B cell (primary cell): ENCODE measurements at places on chromosomes 4 and X.

DNA sequence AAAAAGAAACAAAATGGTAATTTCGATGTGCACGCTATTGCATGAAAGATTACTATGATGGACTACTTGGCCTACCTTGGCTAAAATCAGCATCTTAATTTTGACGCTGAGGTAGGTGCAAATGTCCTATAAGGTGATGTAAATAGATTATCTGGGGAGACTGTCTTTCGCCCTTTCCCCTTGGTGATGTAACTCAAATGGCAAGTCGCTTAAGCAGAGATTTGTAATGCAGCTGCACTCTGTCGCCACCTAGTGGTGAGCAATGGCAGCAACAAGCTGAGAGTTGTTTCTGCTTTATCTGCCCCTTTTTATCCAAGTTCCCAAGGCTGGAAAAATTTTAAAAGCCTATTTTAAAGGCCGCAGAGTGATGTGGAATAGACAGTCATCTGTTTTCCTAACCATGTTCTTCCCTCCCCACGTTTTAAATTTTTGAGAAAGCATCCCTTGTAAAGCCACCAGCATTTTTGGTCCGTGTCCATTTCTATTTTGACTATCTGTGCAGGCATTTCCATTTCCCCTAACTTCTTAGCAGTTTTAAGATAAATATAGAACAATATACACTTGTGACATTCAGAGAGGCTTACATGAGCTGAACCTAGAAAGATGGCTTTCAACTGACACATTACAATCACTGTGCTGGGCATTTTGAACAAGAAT is 62.4 kb upstream of the PDLIM3 start:
- DNase-seq, result peak; percentile 79

GRCh38 chr4:145887241-145887991 is 51.2 kb downstream of the ZNF827 start:
- peak; percentile 8 for DNase-seq

GRCh38 chr4:171629182-171629581 is 184.0 kb upstream of the GALNTL6 start:
- peak; percentile 39 for DNase-seq

- DNase-seq, result no peak
Observed at GRCh38 chrX:9880237-9880636, 86.9 kb upstream of the CLDN34 start.

- DNase-seq, result no peak
Observed at GRCh38 chr4:88189881-88190585, 31.6 kb upstream of the ABCG2 start.

DNA sequence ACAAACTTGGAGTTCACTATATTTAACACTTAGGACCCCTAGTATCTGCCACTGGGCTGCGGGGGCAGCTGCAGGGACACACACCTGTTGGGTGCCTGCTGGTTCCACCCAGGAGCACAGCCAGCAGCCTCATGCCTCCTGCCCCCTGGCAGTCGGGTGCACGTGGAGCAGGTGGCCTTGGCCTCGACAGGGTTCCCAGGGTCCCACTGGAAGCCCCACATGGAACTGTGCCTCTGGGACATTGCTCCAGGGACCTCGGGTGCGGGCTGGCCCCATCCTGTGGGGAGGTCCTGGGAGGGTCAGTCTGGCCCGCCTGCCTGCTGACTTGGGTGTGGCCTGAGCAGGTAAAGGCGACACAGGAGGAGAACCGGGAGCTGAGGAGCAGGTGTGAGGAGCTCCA is 18.0 kb downstream of the TACC3 start:
- DNase-seq, result no peak

GRCh38 chrX:152154050-152154449 is 15.7 kb upstream of the MAGEA10 start:
- no peak for DNase-seq

DNA sequence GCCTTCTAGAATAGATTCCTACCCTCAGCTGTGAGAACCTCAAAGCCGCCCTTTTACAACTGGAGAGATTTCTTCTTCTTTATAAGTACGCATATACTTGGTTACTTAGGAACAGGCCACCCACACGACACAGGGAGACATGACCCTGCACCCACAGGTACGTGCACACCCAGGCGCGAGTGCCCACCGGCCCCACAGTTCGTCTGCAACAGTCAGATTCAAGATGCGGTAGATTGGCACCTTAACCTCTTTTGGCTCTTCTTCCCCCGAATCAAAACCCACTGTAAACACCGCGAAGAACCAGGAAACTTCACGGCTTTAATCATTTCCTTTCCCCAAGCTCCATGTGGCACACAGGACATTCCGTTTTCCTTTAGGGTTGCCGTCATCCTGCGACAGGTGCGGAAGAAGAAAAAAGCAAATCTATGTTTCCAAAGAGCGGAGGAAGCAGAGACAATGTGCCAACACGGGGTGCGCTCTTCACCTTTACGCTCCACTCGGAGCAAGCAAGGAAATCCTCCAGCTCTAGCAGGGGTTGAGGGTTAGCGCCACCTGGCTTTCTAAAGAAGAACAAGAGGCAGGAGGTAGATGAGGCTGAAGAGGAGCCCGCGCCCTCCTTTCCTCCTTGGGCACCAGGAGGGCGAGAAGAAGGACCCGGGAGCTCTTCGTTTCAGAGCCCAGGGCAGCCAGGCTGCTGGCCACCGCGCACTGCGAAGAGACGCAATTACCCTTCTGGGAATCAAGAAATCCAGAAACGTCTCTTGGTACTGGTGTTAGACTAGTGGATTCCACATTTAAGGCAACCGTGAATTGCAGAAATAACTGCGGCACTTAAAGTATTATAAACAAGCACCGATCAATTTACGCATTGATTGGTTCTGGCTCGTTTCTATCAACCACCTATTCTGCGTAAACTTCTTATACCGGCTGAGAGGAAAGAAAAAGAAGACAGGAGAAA is 35.7 kb downstream of the HAND2 start:
- DNase-seq, result peak; percentile 67

DNA sequence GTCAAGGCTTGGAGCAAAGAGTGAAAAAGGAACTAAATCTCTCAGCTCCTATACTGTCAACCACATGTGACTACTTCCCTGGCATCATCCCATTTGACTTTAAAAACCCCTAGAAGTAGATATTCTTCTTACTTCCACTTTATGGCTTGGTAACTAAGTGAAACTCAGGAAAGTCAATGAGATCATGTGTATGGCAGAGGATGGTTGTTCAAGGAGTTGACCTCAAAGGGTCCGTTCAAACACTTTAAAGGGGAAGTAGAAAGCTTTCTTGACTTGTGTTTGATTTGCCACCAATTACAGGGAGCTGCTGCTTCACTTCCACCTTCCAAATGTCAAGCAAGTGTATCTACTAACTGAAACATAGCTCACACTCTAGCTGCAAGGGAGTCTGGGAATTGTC is 187.2 kb downstream of the RAB28 start:
- DNase-seq, result no peak

DNA sequence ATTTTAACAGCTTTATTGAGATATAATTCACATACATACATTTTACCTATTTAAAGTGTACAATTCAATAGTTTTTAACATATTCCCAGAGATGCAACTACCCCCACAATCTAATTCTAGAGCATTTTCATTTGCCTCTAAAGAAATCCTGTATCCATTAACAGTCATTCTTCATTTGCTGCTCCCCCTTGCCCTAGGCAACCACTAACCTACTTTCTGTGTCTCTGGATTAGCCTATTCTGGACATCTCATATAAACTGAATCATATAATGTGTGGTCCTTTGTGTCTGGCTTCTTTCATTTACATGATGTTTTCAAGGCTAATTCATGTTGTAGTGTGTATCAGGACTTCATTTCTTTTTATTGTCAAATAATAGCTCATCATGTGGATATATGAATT is 105.1 kb upstream of the GRPR start:
- no peak for DNase-seq

DNA sequence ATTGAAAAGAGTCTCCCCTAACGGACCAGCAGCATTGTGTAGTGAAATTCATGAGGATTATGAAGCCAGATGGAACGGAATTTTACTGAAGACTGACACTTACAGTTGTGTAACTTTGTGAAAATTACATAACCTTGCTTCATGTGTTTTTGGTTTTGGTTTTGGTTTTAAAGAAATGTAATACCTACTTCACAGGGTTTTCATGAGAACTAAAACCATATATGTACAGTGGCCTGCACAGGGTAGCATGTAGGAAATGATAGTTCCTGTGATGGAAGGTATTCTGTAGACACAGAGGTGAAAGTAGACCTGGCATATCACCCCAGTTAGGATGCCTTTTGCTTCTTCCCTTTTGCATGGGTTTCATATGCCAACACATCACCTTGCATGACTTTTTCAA is 247.0 kb downstream of the BANK1 start:
- no peak for DNase-seq

GRCh38 chr4:15035159-15035558 is 32.9 kb downstream of the CPEB2 start:
- DNase-seq, result no peak

DNA sequence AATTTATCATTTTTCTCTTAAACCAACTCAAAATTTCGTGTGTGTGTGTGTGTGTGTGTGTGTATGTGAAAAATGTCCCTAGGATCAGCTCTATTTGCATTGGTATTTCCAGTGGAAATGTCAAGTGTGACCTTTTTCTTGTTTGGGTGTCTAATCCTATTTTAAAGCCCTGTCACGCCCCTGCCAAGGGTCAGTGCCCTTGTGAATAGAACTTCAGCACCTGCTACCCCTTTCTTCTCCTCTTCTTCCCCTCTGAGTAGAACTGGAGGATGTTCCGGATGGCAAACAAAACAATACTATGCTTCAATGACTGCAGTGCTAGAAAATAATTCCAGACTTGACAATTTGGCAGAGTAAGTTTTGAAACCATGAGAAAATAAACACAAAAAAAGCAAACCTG is 67.3 kb downstream of the SPRY1 start:
- peak; percentile 43 for DNase-seq

DNA sequence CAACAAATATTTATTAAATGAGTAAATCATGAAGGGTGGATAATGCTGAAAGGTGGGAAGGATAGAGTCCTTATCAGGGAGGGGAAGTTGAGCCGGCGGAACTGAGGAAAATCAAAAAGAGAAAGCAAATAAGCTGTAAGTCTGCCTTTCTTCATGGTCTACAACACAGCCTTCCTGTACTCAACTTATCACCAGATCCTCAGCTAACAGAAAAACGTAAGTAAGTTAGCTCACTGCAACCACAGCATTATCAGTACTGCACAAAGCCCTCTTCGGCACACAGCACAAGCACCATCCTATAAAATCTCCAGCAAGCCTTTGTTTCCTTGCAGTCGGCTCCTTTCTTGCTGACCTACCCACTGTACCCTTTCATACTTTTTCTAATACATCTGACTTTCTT is 70.3 kb downstream of the CRMP1 start:
- DNase-seq, result no peak

DNA sequence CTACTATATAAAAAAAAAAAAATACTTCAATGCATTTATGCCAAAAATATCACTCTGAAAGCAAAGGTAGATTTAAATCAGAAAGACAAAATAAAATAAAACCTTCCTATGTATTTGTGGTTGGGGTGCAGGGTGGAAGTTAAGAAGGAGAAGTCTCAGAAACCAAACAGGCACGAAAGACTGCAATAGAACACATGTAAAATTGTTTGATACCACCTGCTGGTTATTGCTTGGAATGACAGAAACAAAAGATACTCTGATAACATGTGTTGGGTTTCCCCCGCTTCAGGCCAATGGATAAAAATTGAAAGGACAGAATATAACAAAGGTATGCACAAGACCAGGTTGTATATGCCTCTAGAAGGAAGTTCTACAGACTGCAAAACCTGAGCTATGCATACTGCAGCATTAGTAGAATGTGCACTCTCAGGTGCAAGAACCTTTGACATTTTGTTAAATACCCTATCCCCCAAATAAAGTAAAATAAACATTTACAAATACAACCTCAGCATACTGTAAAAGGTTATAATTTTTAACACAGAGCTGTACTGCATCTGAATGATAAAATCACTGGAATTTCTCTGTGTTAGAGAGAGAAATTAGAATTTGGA is 118.8 kb downstream of the GABRA2 start:
- no peak for DNase-seq

DNA sequence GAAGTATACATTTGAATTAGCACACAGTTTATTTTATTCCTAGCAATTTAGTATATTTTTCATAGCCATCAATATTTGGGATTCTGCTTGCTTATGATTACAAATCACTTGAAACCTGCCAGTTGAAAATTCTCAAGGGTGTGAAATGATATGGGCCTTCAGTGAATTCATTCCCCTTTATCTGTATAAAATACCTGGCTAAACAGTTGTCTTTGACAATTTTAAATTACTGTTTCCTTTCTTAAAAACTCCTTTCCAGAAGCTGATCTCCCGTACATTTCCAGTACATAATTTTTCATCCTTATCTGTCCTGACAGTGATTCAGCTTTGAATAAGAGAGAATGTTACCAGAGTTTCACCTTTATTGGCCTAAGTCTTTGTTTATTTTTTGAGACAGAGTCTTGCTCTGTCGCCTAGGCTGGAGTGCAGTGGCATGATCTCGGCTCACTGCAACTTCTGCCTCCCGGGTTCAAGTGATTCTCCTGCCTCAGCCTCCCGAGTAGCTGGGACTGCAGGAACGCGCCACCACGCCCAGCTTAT is 13.9 kb downstream of the ATP7A start:
- DNase-seq, result no peak

DNA sequence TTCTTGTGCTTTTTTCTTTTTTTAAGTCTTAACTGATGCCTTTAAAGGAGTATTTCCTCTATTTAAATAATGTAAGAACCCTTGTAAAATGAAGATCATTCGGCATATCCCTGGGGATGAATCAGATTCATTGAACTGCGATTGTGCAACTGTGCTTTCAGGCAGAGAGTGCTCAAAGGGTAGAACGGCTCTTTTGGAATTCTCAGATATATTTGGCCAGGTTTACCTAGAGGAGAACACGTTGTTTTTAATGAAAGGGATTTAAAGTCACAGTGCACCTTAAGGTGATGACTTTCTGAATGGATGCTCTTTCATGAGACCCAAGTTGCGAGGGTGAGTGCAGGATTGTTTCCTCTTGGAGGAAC is 51.6 kb upstream of the ELOVL6 start:
- no peak for DNase-seq

GRCh38 chrX:100995469-100995868 is 26.0 kb downstream of the ARL13A start:
- no peak for DNase-seq

DNA sequence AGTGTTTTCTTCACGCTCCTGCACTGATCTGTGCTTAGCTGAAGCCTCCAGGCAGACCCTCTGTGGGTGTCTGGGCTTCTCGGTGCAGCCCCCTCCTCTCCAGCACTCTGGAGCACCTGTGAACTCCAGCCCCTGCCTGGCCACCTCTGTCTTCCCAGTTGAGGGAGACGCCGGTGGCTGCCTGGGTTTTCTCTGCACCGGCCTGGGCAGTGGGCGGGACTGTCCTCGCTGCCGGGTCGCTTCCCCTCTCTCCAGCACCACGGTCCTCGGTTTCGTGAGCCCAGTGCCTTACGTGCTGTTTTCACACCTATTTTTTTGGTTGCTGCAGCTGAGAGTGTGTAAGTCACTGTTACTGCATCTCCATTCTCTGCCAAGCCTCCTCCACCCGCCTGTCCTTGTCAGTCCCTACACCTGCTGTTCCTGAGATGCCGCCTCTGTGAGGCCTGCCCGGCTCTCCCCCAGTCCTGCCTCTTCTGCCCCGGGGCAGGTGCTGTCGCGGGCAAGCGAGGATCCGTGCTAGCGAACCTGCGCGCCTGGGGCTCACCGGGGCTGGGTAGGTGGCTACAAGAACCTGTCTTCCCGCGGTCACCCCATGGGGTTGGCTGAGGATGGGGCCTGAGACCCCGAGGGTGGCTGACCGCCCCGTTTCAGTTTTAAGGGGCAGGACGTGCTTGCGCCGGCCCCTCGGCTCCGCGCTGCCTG is 2.4 kb upstream of the FGFRL1 start:
- DNase-seq, result peak; percentile 75
